ENCODE measurements at places on chromosomes 4 and X. TPM values are rescaled to one million over a fixed set of nuclear protein-coding genes. Genes with fewer than 3 reads are reported as not detected.

DNA sequence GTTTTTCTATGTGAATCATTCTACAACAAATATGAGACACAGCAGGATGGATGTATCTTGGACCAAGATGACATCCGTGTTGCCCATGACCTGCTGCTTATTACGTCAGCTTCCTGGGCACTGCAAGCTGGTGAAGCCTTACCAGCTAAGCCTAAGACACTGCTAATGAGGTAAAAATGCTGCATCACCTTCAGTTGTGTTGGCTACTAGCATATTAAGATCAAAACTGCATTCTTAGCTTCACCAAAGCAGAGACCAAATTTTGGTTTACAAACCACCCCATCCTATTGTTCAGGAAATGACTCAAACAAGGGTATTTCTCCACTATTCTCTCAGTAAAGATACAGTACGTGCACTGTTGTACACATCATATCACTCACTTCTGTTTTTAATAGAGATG, 50.3 kb downstream of the MAML3 start:
- peaks cover 6% of the 10 kb centered on the region for H3K36me3 ChIP-seq
- DNase-seq, result no peak
- H3K4me1 ChIP-seq, result peaks cover 46% of the 10 kb centered on the region

MTNR1A gene
- 1.2 TPM for total RNA-seq

DNA sequence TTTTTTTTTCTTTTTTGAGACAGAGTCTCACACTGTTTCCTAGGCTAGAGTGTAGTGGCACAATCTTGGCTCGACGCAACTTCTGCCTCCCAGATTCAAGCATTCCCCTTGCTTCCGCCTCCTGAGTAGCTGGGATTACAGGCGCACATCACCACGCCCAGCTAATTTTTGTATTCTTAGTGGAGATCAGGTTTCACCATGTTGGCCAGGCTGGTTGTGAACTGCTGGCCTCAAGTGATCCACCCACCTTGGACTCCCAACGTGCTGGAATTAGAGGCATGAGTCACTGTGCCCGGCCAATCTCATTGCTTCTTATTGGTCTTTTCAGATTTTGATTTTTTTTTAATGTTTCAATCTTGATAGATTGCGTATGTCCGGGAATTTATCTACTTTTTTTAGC, 124.4 kb downstream of the NBDY start:
- no peaks in the 10 kb centered on the region for H3K4me1 ChIP-seq
- H3K27ac ChIP-seq, result no peak overlapping the region
- peaks cover 6% of the 10 kb centered on the region for H3K36me3 ChIP-seq
- no peak for DNase-seq

F8A2 gene
- not detected for total RNA-seq

DNA sequence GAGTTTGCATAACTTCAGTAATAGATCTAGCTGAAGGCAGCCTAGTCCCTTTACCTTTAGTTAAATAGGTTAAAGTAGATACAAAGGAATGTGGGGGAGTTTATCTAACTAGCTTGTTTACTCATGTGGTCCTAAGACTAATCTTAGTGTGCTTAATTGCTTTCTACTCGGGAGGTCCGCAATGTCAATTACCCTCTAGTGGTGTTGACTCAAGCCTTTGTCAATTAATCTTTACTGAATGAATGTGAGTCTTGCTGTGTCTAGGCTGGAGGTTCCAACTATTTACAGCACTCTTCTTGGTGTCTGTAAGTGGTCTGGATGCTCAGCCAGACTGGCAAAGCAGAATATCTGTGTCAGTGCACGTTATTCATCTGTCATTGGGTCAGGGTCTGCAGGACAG, 17.9 kb upstream of the YTHDC1 start:
- no peak overlapping the region for H3K27ac ChIP-seq
- no peaks in the 10 kb centered on the region for H3K36me3 ChIP-seq
- no peak overlapping the region for H3K4me3 ChIP-seq
- peaks cover 13% of the 10 kb centered on the region for H3K27me3 ChIP-seq
- DNase-seq, result no peak
- peaks cover under 1% of the 10 kb centered on the region for H3K4me1 ChIP-seq
